Left renal cortex interstitium (tissue), 4 donors: ENCODE measurements at places on chromosomes 5 and 9. TPM values are rescaled to one million over a fixed set of nuclear protein-coding genes. Genes with fewer than 3 reads are reported as not detected.

GRCh38 chr5:169869066-169869465, 111.2 kb downstream of the INSYN2B start:
- DNase-seq = no peak

- no peak for DNase-seq
Observed at GRCh38 chr5:143200781-143201398, 202.6 kb downstream of the NR3C1 start.

- no peak for DNase-seq
Observed at GRCh38 chr5:7501061-7501460, 105.1 kb downstream of the ADCY2 start.

DNA sequence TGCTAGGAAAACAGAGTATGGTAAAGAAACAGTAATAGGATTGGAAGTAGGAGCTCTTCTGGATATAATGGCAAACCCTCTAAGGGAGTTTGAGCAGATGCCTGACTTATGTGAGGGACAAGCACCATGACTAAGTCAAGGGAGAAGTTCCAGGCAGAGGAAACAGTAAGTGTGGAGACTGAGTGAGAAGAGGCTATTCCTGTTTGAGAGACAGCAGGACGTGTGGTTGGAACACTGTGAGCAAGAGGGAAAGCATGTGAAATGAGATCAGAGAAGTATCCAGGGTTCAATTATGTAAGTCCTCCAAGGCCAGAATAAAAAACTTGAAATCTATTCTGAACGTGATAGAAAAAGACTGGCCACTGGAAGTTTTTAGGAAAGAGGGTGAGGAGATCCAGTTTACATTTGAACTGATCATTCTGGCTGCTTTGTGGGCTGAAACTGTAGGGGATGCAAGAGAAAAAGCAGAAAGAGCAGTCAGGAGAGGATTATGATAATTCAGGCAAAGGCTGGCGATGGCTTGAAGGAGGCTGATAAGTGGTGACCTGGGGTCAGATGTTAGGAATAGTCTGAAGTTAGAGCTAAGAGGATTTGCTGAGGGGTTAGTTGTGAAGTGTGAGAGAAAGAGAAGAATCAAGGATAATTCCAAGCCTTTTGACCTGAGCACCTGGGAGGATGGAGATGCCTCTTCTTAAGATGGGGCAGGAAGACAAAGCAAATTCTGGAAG, 19.2 kb downstream of the DMAC1 start:
- DNase-seq = no peak

DNA sequence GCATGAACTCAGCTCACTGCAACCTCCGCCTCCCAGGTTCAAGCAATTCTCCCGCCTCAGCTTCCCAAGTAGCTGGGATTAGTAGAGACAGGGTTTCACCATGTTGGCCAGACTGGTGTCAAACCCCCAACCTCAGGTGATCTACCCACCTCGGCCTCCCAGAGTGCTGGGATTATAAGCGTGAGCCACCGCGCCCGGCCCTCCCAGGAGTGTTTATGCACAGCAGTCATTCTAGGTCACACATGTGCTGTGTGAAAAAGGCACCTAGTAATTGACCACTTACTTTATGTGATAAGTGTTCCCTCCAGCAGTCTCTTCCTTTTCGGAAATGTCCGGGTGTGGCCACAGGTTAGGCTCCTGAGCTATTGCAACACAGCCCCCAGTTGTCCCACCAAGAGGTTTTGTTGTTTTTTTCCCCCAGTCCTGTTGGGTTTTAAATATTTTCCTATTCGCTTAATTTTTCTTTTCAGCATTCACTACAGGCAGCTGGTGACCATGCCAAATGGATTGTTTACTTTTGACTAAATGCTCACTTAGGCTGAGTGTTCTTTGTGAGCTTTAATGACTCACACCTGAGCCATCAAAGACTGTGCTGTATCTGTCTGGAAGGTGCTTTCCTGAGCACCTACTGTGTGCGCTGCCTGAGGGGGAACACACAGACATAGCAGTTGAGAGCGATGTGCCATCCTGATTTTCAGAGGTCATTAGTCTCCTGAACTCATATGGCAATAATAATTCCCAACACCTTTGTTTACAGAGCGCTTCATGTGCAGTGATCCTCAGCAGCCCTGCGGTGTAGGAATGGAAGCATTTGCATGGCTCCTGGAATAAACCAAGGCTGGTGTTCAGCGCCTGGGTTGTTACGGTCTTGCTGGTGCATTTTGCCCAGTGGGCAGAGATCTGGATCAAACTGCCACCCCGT, 94.3 kb downstream of the MVB12B start:
- DNase-seq = no peak

DNA sequence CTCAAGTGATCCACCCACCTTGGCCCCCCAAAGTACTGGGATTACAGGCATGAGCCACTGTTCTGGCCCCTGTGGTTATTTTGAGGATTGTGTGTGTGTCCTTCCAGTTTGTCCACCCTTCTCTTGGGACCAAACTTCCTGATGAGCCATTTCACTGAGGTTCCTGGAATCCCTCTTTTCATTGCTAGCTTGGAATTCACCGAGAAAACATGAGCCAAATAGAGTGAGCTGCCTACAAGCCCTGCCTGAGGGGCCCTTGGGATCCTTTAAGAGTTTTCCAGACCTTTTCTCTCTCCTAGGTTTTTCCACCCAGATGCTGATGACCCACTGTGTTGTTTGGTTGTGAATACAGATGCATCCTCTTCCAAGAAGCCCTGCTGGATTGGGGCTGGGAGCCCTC, 13.2 kb upstream of the KIF12 start:
- DNase-seq = no peak

DNA sequence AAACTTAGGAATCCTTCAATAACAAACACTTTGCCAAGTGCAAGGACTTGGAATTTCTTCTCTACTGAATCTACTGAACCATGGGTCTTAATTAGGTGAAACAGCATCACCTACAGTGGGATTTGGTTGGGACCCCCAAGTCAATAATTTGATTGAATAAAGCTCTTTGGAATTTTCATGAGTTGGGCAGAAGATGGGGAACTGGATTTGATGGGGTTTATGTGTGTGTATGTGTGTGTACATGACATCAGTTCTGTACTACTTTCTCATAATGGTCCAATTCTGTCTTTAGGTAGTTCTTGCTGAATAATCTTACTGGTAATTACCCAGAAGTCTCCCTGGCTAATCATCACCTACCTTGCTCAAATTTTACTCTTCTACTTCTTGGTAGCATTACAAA, 198.4 kb upstream of the TBCA start:
- DNase-seq = no peak

DNA sequence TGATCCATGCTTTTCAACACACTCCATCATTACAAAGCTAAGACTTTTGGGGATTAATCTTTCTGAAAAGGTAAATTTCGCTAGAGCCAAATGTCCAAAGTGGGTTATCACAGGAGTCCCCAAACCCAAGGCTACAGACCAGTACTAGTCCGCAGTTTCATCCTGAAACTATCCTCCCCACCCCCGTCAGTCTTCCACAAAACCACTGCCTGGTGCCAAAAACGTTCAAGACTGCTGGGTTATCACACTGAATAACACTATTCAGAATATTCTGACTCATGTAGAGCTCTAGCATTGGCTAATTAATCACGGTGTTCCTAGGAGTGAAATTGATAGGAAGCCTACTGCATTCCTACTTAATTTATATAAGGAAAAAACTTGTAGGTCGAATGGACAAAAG, 24.7 kb downstream of the ERP44 start:
- no peak for DNase-seq

- DNase-seq = no peak
Observed at GRCh38 chr5:132787076-132787475, 10.0 kb upstream of the SEPTIN8 start.

- DNase-seq = peak; percentile 15
Observed at GRCh38 chr9:85483208-85483607, 258.5 kb downstream of the AGTPBP1 start.

DNA sequence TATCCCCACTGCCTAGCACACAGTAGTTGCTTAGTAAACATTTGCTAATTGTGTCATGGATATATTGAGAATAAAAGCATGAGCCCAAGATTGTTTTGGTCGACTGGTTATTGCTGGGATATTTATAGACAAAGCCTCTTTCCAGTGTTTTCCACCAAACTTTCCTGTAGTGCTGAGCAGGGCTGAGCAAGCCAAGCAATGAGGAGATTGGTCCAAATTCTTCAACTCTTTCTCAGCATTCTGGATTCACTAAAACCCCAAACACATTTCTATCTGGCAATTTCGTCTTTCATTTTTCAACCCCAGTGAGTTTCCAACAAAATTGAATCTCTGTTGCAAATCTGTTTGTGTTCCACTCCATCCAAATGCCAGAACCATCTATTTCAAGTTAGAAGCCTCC, 31.9 kb upstream of the TARS1 start:
- no peak for DNase-seq

- no peak for DNase-seq
Observed at GRCh38 chr5:124492444-124493224, 253.8 kb downstream of the ZNF608 start.

DNA sequence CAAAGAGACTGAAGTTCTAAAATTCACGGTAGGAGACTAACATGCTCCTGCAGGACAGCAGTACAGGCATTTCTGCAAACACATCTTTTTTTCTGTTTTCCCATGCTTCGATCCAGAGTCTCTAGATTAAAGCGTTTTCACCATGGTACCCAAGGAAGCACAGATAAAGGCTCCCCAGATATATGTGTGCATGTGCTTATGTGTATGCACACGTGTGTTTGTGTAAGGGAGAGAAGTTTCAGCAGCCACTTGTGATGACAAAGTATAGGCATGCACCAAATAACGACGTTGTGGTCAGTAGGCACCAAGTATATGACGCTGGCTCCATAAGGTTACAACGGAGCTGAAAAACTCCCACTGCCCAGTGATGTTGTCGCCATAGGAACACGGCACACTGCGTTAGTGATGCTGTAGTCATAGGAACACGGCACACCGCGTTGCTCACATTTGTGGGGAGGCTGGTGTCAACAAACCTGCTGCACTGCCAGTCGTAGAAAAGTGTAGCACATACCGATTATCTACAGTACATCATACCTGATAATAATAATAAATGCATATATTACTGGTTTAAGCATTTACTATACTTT, 21.7 kb downstream of the MED10 start:
- DNase-seq = no peak

- no peak for DNase-seq
Observed at GRCh38 chr9:103627731-103628130, 466.4 kb upstream of the SMC2 start.

DNA sequence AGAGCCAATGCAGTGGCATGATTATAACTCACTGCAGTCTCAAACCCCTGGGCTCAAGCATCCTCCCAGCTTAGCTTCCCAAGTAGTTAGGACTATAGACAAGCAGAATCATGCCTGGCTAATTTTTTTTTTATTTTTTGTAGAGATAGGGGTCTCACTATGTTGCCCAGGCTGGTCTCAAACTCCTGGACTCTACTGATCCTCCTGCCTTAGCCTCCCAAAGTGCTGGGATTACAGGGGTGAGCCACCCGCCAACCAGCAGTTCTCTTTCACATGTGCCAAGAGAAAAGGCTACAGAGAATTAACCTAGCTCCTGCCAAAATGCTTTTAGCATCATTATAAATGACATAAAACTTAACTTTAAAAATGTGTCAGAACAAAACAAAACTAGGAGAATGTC, 8.1 kb downstream of the AK3 start:
- no peak for DNase-seq

GRCh38 chr9:111833941-111834340, 39.2 kb upstream of the SHOC1 start:
- no peak for DNase-seq

DNA sequence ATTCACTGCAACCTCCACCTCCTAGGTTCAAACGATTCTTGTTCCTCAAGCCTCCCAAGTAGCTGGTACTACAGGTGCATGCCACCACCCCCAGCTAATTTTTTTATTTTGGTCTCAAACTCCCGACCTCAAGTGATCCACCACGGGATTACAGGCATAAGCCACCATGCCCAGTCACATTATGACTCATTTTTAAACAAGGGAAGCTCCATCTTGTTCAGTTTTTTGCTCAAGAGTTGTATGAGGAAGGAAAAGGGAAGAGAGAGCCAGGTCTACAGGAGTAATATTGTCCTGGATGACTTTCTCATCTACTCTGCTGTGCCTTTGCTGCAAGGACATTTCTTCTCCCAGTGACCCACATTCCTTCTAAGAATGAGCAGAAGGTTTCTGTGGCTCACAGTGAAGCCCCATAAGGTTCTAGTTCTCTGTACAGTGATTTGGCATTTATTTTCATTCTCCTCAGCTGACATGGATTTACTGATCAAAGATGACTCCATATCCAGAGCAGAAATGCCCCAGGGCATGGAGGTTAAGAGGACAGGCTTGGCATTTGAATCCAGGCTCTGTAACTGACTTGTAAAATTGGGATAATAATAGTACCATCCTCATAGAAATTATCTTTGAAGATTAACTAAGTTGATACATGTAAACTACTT, 153.5 kb downstream of the CDH6 start:
- DNase-seq = no peak

- DNase-seq = no peak
Observed at GRCh38 chr9:81473708-81474107, 215.6 kb downstream of the TLE1 start.

DNA sequence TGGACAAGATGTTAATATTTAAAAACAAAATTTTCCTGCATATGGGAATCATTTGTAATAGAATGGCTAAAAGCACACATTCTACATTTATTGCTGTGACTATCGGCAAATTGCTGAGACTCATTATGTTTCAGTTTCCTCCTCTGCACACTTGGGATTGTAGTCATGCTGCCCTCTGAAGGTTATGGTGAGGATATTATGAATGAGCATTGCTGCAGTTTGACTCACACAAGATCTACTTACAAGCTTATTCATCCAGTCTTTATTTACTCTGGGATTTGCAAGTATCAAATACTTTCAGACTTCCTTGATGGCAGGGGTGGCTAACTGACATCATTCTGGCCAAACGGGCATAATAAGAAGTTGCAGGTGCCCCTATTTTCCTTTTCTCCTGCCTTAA, 9.5 kb upstream of the NFIL3 start:
- no peak for DNase-seq

- DNase-seq = no peak
Observed at GRCh38 chr5:160506006-160507004, 84.7 kb downstream of the PTTG1 start.

- no peak for DNase-seq
Observed at GRCh38 chr5:65127161-65127901, 354.4 kb downstream of the ADAMTS6 start.

- no peak for DNase-seq
Observed at GRCh38 chr5:1317921-1318565, 23.2 kb upstream of the TERT start.

DNA sequence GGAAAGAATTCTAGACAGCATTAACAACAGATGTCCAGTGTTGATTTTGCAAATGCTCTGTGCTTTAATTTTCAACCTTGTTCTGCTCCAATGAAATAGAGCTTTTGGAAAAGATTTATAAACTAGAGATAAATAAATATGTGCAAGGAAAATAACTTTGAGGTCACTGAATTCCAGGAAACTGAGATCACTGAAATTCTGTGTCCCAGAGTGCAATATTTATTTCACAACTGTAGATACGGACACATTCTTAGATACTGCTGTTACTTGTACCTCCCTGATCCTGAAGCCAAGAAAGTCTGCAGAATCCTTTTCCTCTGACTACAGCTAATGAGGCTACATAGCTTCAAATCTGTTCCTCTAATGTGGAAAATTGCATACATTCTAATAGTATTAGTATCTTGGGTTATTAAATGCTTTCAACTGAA, 222.9 kb downstream of the DOCK8 start:
- DNase-seq = no peak

GRCh38 chr9:135306699-135307098, 172.9 kb upstream of the PPP1R26 start:
- DNase-seq = no peak

GRCh38 chr5:93911609-93912008, 170.2 kb upstream of the POU5F2 start:
- DNase-seq = no peak

Gene MEIKIN
- not detected for polyA plus RNA-seq

Gene SLC30A5
- polyA plus RNA-seq = 93.1 TPM

Gene IFNA21
- polyA plus RNA-seq = 0.24 TPM

Gene GNA14
- polyA plus RNA-seq = 13.5 TPM

Gene FOXD4L4
- polyA plus RNA-seq = not detected
